BJ (cell line): ENCODE measurements at places on chromosomes 5 and 9.

GRCh38 chr9:117644133-117644931, 59.9 kb upstream of the TLR4 start:
- no peak for DNase-seq

- DNase-seq = no peak
Observed at GRCh38 chr5:35862126-35862525, 5.4 kb downstream of the IL7R start.

DNA sequence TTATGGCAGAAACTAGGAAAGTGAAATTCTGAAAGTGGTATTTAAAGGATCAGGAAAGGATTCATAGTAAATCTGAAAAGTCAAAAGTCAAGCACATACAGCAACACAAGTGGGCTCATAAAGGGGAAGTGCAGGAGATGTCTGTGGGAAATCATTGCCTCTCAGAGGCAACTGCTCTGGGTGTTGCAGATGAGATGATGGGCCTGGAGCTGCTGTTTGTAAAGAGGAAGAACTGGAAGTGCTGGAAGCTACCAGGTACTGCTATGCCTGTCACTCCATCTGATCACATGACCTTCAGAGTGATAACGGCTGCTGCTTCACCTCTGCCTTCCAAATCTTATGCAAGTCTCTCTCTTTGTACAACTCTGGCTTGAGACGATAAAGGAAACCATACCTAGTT, 55.9 kb downstream of the ADRB2 start:
- no peak for DNase-seq

DNA sequence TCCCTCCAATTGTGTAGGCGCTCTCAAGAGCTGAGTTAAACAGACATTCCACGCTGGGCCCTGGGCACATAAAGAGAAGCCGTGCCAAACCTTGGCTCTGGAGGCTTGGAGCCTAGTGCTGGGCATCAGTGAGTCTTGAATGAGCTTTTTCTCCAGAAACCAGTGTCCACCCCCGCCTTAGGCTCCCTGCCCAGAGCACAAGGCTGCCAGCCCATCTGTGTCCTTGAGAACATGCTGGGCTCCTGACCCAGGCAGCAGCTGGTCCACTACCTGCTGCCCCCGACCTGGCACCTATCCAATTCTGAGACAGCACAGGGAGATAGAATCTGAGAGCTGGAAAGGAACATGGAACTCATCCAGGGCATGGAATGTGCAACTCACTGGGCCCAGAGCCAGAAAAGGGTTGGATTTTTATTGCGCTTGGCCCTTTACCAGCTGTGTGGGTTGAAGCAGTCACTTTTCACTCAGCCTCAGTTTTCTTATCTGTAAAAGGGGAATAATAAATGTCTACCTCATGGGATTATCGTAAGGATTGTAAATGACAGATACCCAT, 92.4 kb upstream of the CPLX2 start:
- no peak for DNase-seq

GRCh38 chr5:73893813-73894212, 267.8 kb downstream of the ARHGEF28 start:
- no peak for DNase-seq

- no peak for DNase-seq
Observed at GRCh38 chr5:30997681-30998080, 195.8 kb upstream of the CDH6 start.

GRCh38 chr9:137085920-137086530, 760 bp upstream of the MAN1B1 start:
- no peak for DNase-seq

- no peak for DNase-seq
Observed at GRCh38 chr5:112549605-112550166, 130.6 kb upstream of the EPB41L4A start.

DNA sequence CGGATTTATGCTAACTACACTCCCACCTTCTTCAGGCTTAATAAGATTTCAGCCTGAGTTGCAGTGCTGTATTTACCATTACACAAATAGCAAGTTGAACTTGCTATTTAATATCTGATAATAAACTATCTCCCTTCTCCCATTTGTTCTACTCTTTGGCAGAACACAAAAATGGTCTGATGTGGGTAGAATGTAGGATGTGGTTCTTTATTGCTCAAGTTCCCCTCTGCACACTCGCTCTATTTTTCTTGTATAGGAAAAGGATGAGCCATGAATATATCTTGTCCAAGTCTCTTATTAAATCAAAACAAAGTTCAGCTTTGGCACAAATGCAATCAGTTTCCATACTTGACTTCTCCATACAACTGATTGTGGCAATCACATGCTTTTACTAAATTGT, 37.2 kb upstream of the KIF2A start:
- no peak for DNase-seq

DNA sequence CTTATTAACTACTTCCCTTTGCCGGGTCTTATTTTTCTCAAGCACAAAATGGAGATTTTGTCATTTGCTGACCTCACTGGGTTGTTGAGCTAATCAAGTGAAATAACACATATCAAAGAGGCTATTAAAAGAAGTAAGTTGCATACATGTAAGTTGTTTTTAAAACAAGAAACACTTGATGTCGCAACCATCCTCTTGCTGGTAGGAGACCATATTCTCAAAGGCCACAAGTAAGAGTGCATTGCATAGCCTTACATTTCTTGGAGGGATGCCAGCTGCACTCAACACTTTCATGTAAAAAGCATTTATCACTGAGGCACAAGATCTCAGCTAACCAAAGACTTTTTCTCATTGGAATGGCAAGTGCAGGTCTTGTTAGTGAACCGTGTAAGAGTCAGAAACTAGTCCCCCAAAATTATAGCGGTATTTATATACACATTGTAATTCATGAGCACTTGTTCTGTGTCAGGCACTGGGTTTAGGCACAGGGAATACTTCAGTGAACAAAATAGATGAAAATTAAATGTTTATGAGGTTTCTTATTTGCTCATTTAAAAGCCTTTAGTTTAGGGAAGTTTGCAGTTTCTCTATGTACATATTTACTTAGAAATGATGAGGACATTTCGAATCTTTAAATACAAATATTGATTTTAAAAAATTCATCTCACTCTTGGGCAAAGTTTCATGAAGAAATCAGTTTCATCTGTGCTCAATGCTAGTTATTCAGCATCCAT, 72.0 kb downstream of the ZFAND5 start:
- DNase-seq = no peak

- no peak for DNase-seq
Observed at GRCh38 chr5:57313716-57314115, 139.9 kb downstream of the GPBP1 start.

GRCh38 chr5:34452170-34452828, 203.8 kb upstream of the RAI14 start:
- no peak for DNase-seq

- no peak for DNase-seq
Observed at GRCh38 chr5:150457121-150457520, 7.6 kb upstream of the RPS14 start.

GRCh38 chr9:78994471-78994870, 577.3 kb upstream of the TLE4 start:
- DNase-seq = no peak

DNA sequence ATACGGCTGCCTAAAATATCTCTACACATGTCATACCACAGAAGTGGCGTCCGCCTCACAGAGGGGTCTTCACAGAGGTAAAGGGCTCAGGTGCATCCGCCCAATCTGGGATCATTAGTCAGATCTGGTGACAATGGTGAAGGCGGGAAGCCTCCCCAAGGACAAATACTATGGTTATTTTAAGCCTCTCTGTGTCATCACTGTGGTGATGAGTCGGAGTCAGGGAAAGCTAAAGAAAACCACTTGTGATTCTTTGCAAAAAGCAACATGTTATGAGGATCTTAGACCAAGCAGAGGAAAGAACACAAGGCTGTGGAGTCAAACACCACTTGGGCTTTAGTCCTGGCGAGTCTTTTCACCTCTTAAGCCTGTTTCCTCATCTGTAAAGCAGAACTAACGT, 190.4 kb downstream of the DRD1 start:
- no peak for DNase-seq

DNA sequence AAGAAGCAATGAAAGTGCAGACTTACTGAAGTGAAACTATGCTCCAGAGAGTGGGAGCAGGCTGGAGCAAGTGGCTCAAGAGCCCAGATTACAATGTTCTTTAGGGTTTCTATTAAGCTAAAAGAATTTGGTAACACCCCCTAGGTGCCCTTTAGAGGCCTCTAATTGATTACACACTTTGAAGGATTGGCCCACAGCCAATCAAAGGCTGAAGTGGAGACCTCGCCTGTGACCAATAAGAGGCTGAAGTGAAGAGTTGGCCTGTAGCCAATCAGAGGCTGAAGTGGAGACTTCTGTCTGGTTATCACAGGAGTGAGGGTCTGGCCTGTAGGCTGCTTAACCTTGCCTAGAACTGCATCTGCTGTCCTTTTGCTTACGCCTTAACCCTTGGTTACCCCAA, 46.7 kb upstream of the SPATA31C2 start:
- DNase-seq = no peak

- DNase-seq = no peak
Observed at GRCh38 chr9:75504721-75505120, 385.8 kb upstream of the PCSK5 start.

- DNase-seq = peak; percentile 91
Observed at GRCh38 chr5:74316064-74316603, 324.4 kb downstream of the ENC1 start.

- no peak for DNase-seq
Observed at GRCh38 chr5:148760945-148761638, 65.3 kb upstream of the ADRB2 start.

GRCh38 chr9:2599896-2600295, 21.7 kb upstream of the VLDLR start:
- no peak for DNase-seq

DNA sequence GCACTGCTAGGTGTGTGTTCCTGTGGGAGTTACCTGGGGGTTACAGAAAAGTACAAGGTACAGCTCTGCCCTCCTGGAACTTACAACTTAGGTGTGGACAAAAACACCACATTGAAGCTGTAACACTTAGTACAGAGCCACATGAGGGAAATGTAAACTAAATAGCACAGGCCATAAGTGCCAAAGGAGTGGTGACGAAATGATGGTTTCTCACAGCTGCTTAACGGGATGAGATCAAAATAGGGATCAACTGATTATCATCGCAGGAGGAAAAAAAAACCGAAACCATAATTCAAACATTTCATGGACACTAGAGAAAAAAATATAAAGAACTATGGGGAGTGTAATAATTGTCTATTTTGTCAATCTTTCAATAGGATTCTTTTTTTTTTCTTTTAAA, 5.9 kb downstream of the LIX1 start:
- DNase-seq = no peak

DNA sequence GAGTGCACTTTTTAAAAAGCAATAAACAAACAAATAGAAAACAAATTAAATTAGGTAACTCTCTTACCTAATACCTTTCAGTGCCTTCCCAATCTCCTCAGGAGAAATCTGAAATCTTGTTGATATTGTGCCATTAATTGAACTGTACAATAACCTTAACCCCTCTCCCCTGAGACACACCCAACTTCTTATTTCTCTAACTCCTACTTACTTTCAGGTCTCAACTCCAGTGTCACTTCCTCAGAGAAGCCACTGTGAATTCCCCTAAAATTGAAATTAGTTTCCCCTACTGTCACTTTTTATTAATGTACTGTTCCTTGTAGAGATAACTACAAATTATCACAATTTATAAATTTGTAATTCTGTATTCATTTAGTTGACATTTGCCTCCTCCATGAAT, 295.3 kb upstream of the TNC start:
- no peak for DNase-seq

GRCh38 chr9:69865986-69866385, 45.4 kb downstream of the CFAP95 start:
- DNase-seq = no peak

DNA sequence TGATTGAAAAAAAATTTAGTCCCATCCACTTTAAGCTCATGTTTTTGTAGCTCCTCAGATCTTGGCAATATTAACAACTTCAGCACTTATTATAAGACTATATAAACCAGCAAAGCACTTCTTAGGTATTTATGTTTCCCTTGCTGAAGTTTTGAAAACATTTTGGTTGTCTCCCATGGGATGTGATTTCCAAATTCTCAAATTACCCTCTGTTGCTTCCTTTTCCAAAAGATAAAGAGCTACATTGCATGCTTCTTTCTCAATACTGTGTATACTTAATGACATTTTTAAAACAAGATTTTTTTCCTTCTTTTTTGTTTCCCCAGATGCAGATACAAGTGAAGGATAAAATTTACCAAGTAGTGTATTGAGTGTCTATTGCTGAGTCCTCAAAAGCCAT, 567.1 kb downstream of the CSNK1G3 start:
- no peak for DNase-seq

GRCh38 chr5:36728697-36729543, 122.5 kb downstream of the SLC1A3 start:
- no peak for DNase-seq

DNA sequence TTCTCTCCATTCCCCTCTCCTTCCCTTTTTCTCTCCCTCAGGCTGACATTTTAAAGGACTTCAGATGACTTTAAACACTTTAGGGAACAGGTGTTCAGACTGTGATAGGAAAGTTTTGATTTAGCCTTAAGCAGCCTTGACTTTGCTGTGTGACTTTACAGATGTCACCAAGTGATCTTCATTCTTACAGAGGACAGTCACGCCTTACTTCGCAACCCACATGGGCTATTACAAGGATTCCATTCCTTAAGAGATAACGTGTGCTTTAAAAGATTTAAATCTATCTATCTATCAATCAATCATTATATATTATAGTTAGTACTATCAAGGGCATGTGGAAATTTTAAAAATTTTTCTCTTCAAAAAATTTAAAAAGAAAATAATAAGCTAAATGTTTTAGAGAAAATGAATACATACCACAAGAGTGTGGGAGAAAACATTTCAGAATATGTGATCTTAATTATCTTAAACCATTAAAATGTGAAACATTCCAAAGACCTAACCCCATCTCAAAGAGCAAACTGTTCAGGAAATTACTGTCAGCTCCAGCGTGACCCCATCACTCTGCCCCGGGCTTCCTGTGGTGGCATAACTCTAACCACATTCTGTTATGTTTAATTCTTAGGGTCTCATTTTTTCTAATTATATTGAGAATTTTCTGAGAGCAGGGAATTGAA, 530.5 kb downstream of the SEMA5A start:
- DNase-seq = peak; percentile 49

- DNase-seq = no peak
Observed at GRCh38 chr9:136537411-136537810, 8.4 kb downstream of the NOTCH1 start.

GRCh38 chr5:15993919-15994318, 185.7 kb downstream of the MARCHF11 start:
- DNase-seq = no peak

- no peak for DNase-seq
Observed at GRCh38 chr9:107584186-107584585, 94.6 kb upstream of the KLF4 start.

GRCh38 chr5:43941806-43942205, 338.8 kb downstream of the NNT start:
- DNase-seq = no peak

DNA sequence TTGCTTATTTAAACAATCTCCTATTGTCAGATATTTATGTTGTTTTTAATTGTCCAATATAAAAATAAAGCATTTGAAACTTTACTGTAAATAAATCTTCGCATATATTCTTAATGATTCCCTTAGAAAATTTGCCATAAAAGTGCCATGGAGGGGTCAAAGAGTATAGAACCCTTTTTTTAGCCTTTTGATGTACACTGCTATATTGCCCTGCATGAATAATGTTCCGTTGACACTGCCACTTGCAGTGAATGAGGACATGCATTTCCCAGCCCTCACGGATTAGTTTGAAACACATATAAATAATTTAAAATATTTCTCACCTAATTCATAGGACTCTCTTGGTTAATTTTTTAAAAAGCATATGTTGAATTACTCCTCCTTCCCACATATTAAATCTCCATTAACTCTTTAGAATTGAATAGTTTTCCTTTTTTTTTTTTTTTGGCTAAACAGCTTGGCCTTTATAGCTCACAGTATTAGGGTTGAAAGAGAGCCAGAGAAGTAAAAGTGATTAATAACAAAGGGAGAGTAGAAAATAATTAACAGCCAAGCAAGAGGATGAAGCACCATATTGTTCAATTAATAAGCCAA, 129.8 kb upstream of the SGCD start:
- DNase-seq = no peak
